ENCODE measurements at places on chromosomes 3 and 15.
A peak's percentile ranks its signal among the peaks of the same experiment; 100 is the strongest.

GRCh38 chr3:57981483-57982087 is 26.6 kb upstream of the FLNB start:
- DNase-seq: no peak

DNA sequence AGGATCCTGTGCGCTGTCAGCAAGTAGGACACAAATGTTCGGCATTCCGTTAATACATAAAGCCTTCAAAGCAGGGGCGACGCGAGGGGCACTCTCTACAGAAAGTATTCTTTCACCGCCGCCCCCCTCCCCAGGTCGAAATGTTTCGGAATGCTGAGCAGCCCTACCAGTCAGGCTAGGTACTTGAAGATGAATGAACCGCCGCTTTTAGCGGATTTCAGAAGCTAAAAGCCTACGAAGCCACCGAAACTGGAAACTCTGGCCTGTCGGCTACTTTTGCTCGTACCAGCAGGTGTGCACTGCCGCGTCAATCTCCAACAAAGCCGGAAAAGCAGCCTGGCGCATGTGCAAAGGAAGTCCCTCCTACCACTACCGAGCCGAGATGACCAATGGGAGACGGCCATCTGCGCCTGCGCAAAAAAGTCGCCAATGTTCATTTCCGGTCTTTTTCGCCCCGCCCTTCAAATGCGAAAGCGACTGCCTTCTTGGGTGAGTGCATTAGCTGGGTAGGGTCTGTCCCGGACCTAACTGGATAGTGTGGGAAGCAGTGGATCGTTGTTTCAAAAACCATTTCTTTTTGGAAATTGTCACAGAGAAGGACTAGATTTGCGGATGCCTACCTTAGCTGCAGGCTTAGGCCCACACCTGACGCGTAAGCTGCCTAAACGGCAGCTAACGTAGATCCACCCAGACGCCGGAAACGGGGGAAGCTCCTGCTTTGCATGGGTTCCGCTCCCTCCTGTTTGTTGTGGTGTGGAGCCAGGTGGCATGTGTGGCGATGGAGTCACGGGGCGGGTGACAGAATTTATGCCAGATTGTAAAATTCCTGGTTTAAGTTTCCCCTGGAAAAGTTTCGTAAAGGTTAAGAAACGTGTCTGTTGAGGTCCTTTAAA is at the start of gene WDR5B:
Gene WDR5B, minus strand, starts transcription at position 301 of the 893 bp plus-strand sequence. CDS start 534 bp downstream, outside the sequence.
- DNase-seq: peak; percentile 97

GRCh38 chr3:152319256-152319655 is 50.5 kb downstream of the MBNL1 start:
- no peak for DNase-seq

DNA sequence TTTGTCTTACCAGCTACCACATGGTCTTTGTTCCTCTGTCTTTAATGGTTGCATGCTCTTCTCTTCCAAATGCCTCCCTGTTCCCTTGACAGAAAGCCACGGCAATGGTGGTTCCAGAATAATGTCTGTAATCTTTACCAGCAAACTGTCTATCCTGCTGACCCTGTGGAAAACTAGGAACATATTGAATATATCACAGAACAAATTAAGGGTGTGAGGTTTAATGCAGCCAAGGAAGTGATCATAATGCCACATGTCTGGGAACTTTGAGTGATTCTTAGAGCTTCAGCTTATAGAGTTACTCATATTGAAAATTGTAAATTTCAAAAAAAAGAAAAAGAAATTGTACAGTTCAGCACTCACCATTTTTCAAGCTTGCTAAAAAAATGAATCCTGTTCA is 282.9 kb upstream of the RARB start:
- no peak for DNase-seq

Data from Panc1 (cell line).